ENCODE measurements at places on chromosomes 1 and 21.
A peak's percentile ranks its signal among the peaks of the same experiment; 100 is the strongest.

- DNase-seq, result no peak
Measured at GRCh38 chr1:34360574-34360973, 183.9 kb downstream of the C1orf94 start.

GRCh38 chr1:93685918-93686317, 4.3 kb upstream of the BCAR3 start:
- no peak for DNase-seq

DNA sequence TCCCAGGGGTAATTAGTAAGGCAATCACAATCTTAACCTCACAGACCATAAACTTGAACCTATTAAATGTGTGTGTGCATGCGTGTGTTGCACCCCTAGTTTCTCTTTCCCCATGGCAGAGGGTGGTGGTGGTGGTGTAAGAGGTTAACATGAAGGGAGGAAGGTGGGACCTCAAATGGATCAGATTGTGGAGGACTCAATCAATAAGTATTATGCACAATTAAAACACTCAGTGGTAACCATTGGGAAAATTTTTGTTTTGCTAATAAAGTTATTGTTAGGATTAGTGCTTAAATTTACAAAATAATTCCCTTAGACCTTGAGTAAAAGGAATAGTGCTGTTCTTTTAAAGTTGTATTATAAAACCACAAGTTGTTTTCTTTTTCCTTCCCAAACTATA, 283.0 kb downstream of the OLFM3 start:
- no peak for DNase-seq

GRCh38 chr1:179365342-179366092, at the start of gene AXDND1:
Gene AXDND1 (plus strand): TSS chr1:179365971. CDS start chr1:179366510, 539 bp downstream.
- peak; percentile 94 for DNase-seq

DNA sequence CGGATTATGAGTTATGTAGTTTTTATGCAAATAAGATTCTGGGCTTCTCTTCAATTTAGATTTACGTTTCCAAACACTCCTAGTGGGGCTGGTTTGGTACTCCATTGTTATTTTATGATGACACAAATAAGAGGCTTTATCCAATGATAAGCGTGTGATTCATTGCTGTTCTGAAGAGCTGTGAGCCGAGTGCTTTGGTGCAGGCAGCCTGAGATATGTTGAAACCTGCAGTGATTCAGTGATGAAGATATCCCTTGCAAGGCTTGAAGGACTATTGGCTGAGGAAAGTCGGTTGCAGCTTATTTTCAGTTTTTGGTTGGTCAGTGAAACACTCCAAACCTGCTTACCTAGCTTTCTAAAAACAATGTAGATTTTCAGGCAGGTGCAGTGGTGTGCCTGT, 112.2 kb downstream of the RYR2 start:
- no peak for DNase-seq

GRCh38 chr21:14620152-14620551, 74.0 kb upstream of the SAMSN1 start:
- DNase-seq, result no peak

DNA sequence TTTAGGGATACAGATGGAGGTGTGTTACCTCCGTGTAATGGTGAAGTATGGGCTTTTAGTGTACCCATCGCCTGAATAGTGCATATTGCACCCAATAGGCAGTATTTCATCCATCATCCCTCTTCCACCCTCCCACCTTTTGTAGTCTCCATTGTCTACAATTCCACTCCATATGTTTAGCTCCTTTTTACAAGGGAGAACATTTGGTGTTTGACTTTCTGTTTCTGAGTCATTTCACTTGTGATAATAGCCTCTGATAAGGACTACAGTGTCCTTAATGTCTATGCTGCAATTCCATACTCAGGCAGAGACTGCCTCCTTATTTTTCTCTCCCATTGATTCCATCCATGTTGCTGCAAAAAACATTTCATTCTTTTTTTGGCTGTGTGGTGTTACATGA, 48.7 kb downstream of the OVGP1 start:
- no peak for DNase-seq

DNA sequence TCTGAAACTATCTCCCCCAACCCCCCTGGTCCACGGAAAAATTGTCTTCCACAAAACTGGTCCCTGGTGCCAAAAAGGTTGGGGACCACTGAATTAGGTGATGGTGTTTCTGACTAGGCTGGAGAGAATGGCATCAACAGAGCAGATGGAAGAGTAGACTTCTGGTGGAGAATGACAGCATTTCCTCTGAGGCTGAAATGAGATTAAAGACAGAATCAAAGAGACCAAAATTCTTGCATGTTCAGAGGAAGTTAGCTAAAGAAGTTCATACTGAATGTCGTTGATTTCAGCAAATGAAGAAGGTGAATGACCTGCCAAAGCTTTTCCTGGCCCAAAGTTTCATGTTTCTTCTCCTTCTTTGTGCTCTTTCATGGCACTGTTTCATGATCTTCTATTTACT, 188.2 kb upstream of the RUNX1 start:
- DNase-seq, result no peak

DNA sequence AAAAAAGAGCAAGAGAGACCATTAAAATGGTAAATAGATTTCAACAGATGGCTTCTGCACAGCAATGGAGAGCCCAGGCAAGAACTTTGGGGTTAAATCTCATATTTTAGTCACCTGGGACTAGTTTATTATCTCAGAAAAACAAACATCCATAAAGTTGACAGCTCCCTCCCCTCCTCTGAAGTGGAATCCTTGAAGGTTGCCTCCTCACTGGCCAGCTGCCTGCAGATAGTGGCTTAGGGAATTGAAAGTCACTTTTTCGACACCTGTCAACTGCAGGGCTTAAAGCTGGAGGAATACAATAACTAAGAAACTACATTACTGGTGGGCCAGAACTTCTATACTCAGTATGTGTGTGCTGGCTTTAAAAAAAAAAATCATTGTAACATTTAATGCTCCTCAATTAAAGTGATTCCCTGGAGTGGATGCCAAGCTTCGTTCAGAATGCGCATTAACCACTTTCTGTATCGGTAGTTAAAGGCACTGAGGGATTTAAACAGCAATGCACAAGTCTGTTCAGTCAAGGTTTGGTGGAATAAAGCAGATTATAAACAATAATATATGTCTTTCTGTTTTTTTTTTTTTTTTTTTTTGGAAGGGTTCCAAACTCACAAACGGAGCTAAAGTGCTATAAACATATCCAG, 52.5 kb downstream of the LHX4 start:
- DNase-seq, result no peak

DNA sequence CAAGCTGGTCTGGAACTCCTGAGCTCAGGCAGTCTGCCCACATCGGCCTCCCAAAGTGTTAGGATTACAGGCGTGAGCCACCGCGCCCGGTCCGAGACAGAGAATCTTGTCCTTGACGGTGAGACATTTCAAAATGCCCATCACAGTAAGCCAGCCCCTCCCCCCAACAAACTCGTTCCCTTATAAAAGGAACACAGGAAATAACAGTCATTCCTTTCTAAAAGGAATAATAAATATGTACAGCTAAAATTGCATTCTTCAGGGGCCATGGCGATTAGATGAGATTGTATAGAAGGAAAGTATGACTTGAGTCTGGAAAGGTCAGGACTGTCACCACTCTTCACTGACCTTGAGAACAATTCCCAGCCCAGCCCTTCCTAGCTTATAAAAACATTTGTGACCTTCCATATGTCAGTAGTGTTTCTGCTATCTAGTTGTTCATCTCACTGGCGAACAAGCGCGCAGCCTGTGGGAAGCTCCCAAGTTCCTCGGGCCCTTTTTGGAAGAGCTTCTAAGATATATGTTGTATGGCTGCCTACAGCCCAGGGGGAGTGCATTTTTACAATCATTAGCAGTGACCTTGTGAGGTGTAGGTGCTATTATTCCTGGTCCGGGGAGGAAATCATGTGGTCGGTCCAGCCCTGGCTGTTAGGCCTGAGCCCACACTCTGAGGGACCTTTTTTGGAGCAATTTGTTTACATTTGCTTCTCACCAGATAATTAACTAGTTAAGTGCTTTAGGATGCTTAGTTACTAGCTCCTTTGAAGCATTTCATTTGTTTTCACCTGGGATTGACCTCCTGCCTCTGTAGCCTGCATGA, 8.7 kb downstream of the SZRD1 start:
- peak; percentile 65 for DNase-seq

Data from foreskin fibroblast (primary cell).